T-helper 2 cell (primary cell): ENCODE measurements at places on chromosomes 11 and 22.

DNA sequence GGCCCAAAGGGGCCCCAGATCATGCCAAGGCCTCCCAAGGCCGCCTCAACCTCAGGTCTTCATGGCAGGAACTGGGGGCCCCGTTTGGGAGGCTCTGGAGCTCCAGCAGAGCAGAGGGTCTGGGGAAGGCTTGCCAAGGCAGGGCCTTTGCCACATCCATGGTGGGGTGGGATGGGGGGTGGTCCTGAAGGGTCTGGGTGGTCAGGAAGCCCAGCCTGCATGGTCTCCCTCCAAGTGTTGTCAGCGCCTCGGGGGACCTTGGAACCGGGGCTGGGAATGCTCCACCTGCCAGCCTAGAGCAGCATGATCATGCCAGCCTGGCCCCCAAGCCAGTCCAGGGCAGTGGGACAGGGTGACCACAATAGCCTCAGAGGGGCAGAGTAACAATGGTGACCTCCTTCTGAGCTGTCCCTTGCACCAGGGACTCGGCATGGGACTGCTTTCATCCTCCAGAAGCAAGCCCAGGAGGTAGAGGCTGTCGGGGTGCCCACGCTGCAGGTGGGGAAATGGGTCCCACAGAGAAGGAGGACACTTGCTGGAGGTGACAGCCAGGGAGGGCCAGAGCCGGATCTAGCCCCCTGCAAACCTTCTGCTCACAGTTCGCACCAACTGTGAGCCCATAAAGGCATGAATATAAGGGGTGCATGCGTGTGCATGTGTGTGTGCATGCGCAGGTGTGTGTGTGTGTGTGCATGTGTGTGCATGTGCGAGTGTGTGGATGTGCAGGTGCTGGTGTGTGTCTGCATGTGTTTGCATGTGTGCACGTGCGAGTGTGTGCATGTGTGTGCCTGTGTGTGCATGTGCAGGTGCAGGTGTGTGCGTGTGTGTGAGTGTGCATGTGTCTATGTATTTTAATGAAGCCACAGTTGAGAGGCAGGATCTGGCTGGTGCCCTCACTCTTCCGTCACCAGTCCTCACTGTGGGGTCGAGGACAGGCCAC is 63.8 kb downstream of the MYEOV start:
- DNase-seq, result no peak

DNA sequence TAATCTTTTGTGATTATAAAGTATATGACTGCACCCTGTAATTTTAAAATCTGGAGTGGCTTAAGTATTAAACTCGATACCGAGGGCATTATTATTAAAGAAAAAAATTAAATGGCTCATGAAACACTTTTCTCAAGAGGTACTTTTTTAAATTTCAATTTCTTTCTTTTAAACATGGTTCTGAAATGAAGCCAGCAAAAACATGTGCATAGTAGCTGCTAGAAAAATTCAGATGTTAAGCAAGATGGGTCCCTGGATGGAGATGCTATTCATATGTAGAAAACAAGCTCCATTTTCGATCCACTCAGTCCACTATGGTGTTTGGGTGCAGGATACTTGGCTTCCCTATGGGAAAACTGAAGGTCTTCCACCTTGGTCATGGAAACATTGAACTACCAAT is 189.5 kb downstream of the PGR start:
- no peak for DNase-seq

GRCh38 chr11:132704781-132705375 is 827.4 kb downstream of the OPCML start:
- no peak for DNase-seq

- no peak for DNase-seq
Observed at GRCh38 chr11:104799251-104799650, 99.0 kb downstream of the CASP12 start.

GRCh38 chr11:27610280-27610679 is 90.0 kb downstream of the BDNF start:
- DNase-seq, result no peak

DNA sequence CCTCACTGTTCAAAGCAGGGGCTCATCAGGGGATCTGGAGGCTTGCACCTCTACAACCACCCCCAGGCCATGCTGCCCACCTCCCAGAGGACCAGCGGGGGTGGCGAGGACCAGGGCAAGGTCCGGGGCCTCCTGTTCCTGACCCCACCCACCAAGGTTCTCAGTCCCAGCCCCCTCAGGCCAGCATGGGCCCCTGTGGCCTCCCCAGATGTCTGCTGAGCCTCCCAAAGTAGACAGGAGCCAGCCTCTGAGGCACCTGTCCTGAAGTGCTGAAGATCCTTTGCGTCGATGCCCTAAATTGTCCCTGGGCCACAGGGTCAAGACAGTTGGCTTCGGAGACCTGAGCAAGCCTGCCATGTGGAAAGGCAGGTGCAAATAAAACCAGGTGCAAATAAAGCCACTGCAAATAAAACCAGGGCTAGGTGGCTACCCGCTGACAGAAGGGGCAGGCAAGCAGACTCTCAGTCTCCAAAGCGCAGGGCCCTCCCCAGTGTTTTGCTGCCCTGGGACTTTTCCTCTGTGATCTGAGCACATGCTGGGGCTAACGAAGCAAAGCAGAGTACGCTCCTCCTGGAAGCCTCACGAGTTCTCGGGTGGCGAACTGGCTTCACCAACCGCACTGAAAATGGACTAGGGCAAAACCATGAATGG is 22.4 kb upstream of the ARFGAP3 start:
- DNase-seq, result no peak

GRCh38 chr11:97237151-97237550 is 847.3 kb downstream of the JRKL start:
- no peak for DNase-seq

DNA sequence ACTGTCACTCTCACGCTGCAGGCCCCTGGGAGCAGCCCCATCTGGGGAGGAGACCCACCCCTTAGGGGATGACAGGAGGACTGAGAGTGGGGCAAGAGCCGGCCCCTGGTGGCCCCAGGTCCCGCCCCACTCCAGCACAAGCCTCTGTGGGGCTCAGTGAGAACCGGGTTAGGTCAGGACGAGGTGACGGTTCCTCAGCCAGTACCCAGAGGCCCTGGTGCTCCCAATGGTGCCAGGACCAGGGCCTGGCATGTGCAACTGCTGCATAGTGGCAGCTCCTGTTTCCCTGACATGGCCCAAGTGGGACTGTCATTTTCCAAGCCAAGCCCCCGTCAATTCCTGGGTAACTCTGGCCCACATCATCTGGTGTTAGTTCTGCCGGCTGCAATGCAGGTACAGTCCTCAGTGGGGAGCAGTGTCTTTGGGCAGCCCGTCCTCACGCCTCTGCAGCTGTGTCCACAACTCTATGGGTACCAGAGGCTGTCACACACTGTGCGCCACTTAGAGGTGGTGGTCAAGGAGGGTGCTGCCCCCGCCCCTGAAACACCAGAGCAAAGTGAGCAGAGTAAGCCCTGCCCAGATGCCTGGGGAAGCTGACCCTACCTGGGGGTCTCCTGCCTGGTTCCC is 15.9 kb downstream of the CHID1 start:
- DNase-seq, result no peak

DNA sequence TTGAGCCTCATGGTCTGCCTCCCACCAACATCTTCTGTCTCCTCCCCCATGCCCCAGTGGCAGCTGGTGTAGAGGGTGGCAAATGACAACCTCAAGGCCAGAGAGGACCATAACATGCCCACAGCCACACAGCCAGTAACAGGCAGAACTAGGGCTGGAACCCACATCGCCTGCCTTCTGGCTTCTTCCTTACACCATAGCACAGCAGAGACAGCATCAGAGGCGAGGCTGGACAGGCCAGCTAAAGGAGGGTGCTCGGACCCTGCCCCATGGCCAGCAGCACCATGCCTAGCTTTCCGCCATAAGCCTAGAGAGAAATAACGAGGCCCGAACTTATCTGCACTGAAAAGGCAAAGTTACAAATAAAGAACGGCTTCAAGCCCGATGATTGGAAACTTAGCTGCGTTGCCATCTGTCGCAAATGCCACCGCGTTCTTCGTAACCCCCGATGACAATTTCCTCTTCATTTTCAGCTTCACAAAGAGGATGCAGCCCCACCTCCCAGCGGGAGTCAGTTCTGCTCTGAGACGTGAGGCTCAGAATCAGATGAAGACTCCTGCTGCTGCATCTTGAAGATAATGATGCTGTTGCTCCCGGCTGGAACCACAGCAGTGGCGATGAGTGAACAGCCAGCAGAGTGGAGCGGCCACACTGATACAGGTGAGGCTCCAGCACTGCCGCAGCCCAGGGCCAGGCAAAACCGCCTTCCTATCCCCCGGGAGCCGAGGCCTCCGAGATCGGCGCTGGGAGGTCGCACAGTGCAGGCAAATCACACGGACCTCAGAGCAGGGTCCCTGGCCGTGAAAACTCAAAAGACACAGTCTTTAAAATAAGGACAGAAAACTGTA is 73.8 kb upstream of the RTL6 start:
- no peak for DNase-seq

- DNase-seq, result no peak
Observed at GRCh38 chr22:37020192-37020479, 594 bp downstream of the MPST start.

DNA sequence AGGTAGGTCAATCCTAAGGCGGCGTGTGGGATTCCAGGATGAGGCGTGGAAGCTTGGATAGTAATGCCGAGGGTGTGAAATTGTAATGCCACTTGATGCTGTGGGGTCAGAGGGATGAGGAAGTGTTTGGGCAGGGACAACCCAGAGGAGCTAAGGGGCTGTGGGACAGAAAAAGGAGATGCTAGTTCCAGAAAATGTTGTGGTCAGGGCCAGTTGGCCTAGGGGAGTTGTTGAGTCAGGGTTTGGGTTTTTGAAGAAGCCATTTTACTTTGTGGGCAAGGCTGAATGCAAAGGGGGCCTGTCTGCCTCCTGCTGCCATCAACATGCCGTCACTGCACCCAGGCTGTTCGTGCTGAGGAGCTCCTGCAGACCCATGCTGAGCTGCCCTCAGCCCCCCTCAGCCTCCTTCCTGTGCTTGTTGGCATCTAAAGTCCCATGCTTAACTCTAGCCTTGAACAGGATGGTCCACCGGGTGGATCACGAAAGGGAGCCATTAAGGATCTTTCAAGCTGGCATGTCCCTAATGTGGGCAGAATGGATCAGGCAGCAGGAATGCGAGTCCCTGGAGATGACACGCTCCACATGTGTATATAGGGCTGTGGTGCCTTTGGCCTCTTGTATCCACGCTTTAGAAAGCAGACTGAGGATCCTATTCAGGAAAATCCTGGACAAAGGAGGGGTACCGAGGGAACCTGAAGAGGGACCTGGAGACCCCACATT is 2.1 kb downstream of the C11orf16 start:
- DNase-seq, result no peak
